ENCODE measurements at places on chromosomes 1 and 21. TPM values are rescaled to one million over a fixed set of nuclear protein-coding genes. Genes with fewer than 3 reads are reported as not detected.

Gene CFHR3
- not detected for total RNA-seq

- no peak for DNase-seq
Measured at GRCh38 chr1:39378377-39378776, 113.1 kb upstream of the BMP8A start.

GRCh38 chr1:32122151-32122550, 14.3 kb downstream of the KPNA6 start:
- DNase-seq, result no peak

Gene A3GALT2
- not detected for total RNA-seq

Gene SMIM12
- total RNA-seq, result 68.1 TPM

DNA sequence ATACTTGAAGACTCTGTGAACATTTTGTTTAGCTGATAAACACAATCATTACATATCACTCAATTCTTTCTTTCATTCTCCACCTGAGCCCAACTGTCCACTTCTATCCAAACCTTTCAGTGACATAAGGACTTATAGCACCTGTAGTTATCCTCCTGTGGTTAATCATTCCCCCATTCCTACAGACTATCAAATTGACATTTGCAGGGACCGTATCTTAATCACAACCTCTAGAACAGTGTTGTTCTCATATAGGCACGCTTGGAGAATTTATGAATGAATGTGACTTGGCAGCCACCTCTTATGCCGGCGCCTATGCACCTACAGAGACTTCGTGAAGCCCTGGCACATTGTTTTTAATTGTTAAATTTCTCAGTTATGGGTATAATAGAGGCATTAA, 83.9 kb upstream of the CXADR start:
- no peak for DNase-seq

Gene NUAK2
- total RNA-seq, result 2.0 TPM
